Fibroblast of skin of right quadriceps (primary cell): ENCODE measurements at places on chromosomes 3 and 15.

DNA sequence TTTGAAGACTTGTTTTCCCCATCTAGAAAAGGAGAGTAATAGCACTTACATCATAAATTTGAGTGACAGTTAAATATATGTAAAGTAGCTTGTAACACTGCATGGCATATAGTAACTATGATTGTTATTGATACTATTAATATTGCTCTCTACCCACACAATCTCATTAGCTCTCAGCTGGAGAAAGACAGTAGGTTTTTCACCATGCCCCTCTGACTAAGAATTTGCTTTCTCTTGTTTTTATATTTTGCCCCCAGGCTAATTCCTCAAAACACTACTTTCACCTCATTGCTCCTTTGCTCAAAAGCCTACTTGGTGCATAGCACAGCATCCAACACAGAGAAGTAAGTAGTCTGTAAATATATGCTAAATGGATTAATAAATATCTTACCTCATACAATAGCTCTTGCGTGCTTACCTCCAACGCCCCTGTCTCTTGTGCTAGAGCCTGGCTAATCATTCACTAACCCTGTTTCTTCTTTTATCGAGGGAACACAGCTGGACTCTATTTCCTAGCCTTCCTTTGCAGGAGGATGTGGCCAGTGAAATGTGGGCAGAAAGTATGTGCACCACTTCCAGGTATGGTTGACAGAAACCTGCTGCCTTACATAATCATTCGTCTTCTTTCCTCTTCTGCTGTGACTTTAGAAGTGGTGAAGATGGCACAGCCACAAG lies 190.0 kb downstream of the PLCH1 start:
- DNase-seq = no peak

- DNase-seq = no peak
These were observed 7.3 kb downstream of the TMEM212 start for GRCh38 chr3:171850320-171850959.

DNA sequence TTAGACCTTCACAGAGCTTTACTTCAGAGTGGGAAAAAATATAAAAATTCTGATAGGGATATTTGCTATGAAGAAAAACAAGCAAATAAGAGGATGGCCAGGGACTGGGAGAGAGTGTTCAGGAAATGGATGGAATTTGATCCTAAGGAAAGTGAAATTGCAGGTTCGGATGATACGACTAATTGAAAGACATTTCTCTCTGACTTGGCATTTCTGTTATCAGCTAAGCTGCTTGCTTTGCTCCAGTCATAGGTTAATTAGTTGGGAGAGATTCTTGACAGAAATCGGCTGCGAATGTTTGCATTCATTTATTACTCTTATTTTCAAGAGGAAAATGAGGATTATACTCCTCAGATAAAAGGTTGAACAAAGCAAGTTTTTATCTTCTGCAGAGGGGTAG lies 808.7 kb upstream of the NECTIN3 start:
- DNase-seq = no peak

DNA sequence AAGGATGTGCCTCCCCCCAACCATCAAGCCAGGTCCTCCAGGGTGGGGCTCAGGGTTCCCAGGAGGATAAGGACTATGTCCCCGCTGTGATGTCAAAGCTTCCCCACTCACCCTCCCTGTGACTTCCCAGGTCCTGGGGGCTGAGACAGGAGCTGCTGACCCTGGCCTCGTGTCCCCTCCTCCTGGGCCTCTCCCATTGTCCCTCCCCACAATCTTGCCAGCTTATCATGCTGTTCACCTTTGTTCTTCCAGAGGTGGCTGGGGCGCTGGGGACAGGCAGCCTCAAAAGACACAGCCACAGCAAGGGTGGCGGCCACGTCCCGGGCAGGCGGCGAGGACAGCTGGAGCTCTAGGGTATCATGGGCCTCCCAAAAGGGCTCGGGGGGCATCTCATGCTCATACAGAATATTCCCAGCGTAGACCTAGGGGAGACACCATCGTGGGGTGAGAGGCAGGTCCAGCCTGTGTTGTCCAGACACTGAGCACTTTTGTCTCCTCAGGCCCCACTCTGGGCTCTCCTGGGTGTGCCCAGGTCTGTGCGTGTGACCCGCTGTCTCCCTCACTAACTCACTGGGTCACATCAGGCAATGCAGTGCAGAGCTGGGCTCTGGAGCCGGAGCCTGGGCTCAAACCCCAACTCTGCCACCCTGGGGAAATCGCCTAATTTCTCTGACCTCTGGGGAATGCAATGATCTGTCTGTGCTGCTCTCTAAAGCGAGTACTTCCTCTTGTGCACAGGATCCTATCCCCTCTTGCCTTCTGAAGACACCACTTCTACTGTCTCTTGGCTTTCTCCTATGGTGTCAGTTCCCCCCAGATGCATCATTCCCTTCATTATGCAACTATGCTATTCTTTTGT lies 30.0 kb downstream of the SNX33 start:
- no peak for DNase-seq

DNA sequence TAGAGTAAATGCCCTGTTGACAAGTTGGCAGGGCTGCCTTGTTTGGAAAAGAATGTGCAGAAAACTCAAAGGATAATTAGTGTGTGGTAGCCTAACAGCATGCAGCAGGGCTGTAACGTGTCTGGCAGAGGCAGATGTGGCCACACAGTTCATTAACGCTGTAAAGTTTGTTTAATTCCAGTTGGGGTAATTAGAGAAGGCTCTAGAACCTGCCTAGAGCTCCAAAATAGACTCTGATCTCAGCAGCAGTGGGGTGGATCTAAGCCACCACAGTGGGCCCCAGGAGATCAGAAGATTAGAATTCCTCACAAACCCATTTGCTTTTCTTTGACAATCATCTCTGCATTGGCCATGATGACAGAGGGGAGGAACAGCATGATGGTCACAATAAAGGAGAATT lies 65.1 kb upstream of the LEKR1 start:
- no peak for DNase-seq

- DNase-seq = peak; percentile 72
These were observed 618.1 kb downstream of the RBMS3 start for GRCh38 chr3:29899021-29899420.

DNA sequence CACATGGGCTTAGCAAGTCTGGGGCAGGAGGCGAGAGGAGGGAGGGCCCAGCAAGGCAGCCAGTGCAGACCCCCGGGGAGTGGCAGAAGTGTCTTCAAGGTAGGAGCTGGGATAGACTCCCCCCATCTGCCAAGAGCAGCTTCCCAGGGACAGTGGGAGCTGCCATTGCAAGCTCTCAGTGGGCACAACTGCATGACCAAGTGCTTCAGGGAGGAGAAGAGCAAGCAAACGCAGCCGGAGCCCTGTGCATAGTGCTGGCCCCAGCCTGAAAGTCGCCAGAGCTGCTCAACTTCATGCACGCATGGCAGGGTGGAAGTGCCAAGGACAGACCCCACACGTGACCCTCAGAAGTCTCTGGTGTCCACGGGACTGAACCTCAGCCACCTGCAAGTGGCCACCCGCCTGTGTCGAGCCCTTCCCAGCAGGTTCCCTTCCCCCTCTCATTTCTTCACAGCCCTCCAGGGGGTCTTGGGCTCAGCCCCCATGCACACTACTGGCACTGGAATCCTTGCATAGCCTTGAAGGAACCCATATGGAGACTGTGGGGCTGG lies 89.4 kb downstream of the PLXNA1 start:
- DNase-seq = no peak

GRCh38 chr15:87563869-87564268 lies 692.7 kb downstream of the NTRK3 start:
- no peak for DNase-seq

GRCh38 chr15:93852761-93853160 lies 378.6 kb upstream of the MCTP2 start:
- no peak for DNase-seq

GRCh38 chr3:40057786-40058185 lies 248.4 kb downstream of the MYRIP start:
- no peak for DNase-seq

DNA sequence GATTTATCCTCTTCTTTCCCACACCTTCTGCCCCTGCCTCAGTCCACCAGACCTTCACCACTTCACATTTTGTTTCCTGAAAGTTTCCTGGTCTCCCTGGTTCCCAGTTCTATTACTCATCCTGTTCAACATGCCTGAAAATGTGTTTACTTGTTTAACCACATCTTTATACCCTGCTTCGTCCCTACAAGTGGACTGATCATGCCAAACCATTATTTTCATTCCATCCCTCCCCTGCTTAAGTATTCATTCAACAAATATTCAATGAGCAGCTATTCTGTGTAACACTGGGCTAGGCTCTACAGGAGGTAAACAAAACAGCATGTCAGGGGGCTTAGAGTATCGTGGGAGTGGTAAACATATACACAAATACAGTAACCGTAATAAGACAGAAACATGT lies 5.5 kb downstream of the MYO5A start:
- DNase-seq = peak; percentile 75

DNA sequence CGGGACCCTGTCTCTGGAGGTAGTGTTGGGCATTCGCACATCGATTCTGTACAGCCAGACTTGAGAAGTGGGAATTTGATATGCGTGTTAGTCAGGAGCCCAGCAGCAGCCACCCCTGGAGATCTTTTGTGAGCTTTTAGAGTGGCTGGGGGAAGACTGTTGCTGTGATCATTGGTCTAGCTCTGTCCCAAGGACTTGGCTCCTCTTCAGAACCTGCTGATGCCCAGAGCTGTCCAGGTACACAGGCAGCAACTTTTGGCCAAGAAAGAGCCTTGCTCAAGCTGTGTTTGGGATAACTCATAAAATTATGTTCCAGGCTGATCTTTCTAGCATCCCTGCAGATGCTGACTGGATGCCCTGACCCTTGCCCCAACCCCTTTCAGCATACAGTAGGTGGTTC lies 29.3 kb downstream of the LIMD1 start:
- DNase-seq = no peak

DNA sequence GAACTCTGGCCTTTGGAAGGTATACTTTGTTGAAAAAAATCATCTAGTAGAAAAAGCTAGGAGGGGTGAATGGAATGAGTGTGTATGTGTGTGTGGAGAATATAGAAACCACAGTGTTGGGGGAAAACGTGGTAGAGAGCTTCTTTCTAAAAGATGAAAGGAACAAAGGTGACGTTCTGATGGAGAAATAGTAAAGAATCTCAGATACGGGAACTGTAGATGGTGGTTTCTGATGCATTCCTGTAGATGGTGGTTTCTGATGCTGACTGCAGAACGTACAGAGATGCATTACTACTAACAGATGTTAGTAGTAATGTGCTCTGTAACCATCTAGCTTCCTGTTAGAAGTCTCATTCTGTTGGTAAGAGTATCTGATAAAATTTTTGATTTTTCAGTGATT lies 60.2 kb downstream of the VPS8 start:
- DNase-seq = peak; percentile 41

- peak; percentile 7 for DNase-seq
These were observed 1.9 kb downstream of the KLF13 start for GRCh38 chr15:31328428-31328968.

GRCh38 chr3:140899363-140899762 lies 42.3 kb upstream of the SLC25A36 start:
- no peak for DNase-seq
